ENCODE measurements at places on chromosomes 2 and 18.

DNA sequence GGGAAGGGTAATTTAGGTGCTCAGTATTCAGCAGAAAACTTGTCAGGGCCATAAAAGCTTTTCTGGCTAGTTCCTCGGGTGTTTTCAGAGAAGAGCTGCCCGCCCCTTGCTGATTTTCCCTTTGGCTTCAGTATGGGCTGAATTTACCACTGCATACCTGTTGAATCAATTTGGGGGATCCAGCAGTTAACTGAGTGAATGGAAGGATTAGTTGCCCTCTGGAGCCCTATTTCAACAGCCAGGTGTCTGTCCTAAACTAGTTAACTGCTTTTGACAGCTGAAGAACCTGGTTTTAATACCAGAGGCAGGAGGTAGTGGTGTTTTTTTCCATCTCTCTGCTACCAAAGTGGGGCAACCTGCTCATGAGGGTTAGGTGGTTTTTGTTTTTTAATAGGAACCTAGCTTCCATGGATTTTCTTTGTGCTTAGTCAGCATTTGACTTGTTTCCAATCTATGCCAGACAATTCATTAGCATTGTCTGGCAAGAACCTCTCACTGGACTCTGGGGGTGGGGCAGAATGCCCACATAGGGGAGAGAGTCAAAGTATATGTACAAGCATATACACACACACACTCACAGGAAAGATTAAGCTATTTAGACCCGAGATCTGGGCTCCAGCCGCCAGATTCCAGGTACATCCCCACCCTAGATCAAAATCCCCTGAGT is 166.5 kb upstream of the SIX3 start:
- no peak for DNase-seq

- no peak for DNase-seq
These were observed 156.3 kb upstream of the SLC1A4 start for GRCh38 chr2:64832936-64833335.

- no peak for DNase-seq
These were observed 4.4 kb downstream of the ACTG2 start for GRCh38 chr2:73897240-73897583.

DNA sequence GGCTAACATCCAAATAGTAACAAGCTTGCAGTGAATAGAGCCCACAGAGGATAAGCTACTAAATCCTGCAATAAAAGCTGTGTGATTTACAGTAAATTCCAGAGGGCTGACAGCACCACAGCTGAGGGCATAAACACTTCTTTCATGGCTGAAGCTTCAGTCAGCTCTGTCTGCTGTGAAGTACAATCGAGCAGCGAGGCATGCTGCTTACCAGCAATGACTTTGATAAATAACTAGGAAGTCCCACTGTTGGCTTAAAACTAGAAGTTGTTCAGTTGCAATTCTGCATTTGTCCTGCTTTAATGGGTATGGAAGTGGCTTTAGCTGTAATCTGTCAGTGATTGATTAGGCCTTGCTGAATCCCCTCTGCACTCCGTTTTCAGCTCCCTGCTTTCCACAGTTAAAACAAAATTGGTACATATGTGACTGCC is 65.2 kb upstream of the FIGN start:
- DNase-seq: no peak

DNA sequence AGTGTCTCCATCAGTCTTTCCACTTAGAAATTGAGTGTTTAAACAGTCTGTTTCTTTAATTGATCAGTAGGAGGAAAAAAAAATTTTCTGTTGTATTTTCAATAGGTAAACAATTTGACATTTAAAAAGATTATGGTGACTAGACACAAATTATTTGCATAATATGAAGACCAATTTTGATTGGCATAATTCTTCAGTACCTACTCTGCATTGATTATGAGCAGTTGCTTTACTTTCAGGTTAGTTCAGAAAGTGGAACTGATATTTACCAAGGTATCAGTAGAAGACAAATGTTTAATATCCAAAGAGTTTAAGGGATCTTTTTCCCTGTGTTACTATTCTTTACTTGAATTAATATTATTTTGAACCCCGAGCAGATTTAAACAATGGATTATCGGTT is 2.6 kb downstream of the ADAM23 start:
- DNase-seq: no peak

DNA sequence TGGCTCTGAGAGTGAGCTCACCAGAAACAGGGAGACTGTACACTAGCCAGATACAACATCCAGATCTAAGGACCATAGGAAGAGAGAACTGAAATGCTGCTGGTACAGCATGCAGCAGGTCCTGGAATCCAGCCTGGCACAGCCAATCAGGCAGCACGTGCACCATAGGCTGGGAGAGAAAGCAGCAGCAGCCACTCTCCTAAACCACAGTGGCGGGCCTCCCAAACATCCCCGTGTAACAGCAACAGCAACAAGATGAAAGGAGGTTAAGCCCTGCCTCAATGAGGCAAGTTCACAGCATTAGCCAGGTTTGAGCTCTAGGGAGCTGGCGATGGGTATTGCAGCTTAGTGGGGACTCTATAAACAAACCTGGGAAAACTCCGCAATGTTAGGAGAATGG is 192.0 kb downstream of the EPHA4 start:
- no peak for DNase-seq

All from anterior cingulate cortex (tissue), 58 donors.